ENCODE measurements at places on chromosomes 7 and 10.

DNA sequence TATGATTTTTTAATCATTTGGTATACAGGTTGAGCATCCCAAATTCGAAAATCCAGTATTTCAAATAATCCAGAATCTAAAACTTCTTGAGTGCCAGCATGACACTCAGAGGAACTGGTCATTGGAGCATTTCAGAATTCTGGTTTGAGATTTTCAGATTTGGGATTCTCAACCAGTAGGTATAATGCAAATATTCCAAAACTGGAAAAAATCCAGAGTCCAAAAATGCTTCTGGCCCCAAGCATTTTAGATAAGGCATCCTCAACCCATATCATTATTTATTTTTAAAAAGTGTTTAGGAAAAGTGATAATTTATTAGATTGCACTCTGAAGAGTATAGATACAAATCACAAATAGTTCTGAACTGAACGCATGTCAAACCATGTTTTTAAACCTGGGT, 120.7 kb downstream of the VPS50 start:
- no peak for DNase-seq

DNA sequence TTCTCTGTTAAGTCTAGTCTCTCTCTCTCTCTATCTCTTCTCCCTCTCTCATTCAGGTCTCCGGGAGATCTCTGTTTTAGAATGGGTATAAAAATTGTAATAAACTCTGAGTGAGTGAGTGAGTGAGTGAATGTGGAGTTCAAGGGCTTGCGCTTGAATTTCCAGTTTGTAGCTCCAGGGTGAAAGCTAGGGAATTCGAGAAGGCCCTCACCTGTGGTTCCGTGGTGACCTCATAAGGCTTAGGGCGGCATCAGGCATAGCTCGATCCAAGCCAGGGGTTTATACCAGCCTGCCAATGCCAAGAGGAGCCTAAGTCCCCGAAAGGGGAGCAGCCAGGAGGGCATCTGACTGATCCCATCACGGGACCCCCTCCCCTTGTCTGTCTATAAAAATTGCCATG, 456 bp downstream of the AKR1B15 start:
- DNase-seq: no peak

DNA sequence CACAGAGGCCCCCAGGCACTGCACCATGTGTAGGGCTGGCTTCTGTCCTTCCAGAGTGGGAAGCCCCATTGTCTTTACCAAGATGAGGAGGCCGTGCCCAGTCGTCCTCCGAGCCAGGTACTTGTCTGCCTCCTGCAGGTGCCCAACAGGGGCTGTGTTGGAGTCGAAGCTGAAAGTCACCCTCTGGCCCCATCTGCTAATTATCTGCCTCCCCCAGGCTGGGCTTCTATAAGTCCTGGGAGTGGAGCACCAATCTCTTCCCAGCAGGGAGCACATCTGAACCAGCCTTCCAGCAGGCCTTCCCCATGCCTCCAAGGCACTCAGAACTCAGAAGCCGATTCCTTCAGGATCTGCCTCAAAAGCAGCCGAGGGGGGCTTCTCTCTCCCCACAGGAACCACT, 11.6 kb upstream of the CHST15 start:
- DNase-seq: no peak

GRCh38 chr7:108347616-108348015, 108.6 kb downstream of the NRCAM start:
- peak; percentile 43 for DNase-seq

- no peak for DNase-seq
Measured at GRCh38 chr7:123823898-123824753, 20.8 kb upstream of the HYAL4 start.

- no peak for DNase-seq
Measured at GRCh38 chr10:99370993-99371392, 41.8 kb downstream of the CNNM1 start.

GRCh38 chr7:81370822-81371221, 399.0 kb downstream of the HGF start:
- DNase-seq: no peak

GRCh38 chr7:11831736-11832495, at the start of gene THSD7A:
TSS of gene THSD7A (minus strand) at chr7:11832198. CDS start at chr7:11831946, 252 bp downstream.
- no peak for DNase-seq

DNA sequence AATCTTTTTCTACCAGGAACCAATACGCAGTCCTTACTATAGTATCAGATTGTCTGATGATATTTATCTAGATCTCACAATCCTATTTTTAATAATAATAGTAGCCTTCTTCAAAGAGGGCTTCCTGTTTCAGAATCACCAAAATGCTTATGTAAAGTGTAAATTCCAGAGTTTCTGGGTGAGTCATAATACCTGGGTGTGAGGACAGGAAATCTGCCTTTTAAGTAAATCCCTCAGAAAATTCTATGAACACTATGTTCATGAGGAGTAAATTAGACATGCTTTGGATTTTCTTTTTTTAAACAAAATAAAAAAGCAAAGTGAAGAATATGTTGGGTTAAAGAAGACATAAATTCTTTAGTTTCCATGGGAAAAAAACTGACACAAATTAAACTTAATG, 20.5 kb downstream of the DKK1 start:
- DNase-seq: no peak

Measured in left renal cortex interstitium (tissue), 4 donors.